ENCODE measurements at places on chromosomes 5 and 9.

GRCh38 chr9:108478431-108479332 lies 377.1 kb downstream of the ACTL7B start:
- peak; percentile 95 for DNase-seq

GRCh38 chr9:15144622-15145061 lies 162.4 kb downstream of the TTC39B start:
- peak; percentile 69 for DNase-seq

GRCh38 chr9:87644659-87645058 lies 81.3 kb upstream of the CTSL start:
- no peak for DNase-seq

DNA sequence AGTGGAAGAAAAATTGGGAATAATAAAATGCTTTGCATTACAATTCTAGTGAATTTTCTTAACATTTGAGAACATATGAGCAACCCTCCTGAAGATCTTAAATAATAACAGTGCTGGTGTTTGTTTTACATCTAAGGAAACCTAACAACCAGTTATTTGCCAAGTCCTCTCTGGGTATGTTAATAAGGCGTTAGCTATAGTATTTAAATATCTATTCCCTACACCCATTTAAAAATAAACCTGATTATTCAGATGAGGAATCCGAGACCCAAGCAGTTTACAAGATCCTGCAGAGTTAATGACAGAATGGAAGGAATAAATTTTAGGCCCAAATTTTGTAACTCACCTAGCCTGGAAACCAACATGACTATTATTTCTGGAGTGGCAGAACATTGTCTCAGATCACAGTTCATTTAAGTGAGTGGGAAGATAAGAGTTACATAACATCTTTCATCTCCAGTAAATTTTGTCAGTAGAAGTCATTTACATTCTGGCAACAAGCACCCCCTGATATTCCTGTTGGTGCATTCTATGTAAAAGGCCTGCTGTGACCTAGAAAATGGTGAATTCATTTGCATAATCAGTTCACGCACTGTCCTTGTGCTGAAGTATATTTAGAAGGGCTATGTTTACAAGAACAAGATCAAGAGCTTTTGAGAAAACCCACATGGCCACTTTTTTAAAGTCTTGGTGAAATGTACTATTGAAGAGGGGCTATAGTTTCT lies 148.2 kb downstream of the COX7C start:
- no peak for DNase-seq

- no peak for DNase-seq
These were observed 17.2 kb downstream of the NDST1 start for GRCh38 chr5:150525163-150525562.

- peak; percentile 77 for DNase-seq
These were observed 39.2 kb downstream of the ZNF366 start for GRCh38 chr5:72468024-72468423.

- DNase-seq, result peak; percentile 66
These were observed 28.7 kb upstream of the MEGF9 start for GRCh38 chr9:120742951-120743416.

DNA sequence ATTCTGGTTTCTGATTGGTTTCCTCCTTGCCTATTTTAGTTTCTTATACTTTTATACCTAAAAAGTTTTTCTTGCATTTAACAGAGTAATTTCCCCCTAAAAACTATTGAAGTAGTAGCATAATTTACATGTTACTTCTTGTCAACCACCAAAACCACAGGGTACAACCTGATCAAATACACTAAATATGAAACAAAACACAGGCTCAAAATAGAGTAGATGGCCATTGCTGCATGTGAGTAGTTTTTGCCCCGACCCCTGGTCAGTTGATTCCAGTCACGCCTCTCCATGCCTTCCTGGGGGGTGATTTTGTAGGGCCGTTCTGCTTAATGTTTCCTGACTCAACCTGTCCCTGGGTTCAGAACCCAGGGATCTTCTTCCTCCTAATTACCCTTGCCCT lies 101.8 kb downstream of the TLE4 start:
- no peak for DNase-seq

DNA sequence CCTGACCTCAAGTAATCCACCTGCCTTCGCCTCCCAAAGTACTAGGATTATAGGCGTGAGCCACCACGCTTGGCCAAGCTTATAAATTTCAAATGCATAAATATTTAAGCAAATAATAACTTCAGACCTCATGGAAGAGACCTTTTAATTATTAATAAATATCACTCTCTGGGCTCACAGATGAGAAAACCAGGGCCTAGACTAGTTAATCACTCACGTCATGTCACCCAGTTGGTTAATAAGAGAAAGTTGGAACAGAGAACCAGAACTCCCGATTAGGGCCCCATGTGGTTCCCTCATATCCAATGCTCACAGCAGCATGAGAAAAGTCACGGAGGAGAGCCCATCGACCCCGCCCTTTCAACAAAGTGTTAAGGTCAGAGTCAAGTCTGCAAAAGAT lies 79.3 kb downstream of the EPB41L4A start:
- DNase-seq, result no peak
